ENCODE measurements at places on chromosomes 13 and 19. TPM values are rescaled to one million over a fixed set of nuclear protein-coding genes. Genes with fewer than 3 reads are reported as not detected.
A peak's percentile ranks its signal among the peaks of the same experiment; 100 is the strongest.

GRCh38 chr19:38917921-38918491 lies 6.0 kb upstream of the CCER2 start:
- DNase-seq, result peak; percentile 36

DNA sequence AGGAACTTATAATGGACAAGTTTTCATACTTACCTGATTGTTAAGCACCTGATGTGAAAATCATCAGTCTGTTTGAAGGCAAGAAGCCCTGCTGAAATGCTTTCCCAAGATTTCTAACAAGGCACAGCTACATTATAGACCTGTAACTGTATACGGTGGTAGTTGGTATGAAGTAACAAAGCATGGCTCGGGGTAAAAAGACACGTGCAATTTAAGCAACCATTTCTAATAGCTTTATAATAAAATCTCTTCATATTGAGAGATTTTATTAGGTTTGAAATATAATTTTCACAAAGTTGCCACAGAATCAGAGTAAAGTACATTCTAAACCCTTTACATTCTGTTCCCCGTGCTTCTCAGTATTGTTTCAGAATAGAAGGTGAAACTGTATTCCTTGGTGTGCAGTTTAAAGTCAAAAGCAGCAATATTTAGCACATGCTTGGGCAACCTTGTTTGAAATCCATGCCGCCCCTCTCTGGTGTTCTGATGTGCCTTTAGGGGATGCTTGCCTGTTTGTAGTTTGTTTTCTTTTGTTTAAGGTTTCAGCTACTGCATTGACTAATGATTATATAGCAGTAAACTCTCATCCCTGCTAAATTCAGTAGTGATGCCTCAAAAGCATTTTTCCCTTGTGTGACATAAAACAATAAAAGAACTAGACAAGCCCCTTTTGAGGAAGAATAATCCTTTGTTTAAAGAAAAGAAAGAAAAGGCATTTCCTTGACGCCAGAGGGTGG lies 125.2 kb upstream of the OBI1 start:
- DNase-seq, result no peak

DNA sequence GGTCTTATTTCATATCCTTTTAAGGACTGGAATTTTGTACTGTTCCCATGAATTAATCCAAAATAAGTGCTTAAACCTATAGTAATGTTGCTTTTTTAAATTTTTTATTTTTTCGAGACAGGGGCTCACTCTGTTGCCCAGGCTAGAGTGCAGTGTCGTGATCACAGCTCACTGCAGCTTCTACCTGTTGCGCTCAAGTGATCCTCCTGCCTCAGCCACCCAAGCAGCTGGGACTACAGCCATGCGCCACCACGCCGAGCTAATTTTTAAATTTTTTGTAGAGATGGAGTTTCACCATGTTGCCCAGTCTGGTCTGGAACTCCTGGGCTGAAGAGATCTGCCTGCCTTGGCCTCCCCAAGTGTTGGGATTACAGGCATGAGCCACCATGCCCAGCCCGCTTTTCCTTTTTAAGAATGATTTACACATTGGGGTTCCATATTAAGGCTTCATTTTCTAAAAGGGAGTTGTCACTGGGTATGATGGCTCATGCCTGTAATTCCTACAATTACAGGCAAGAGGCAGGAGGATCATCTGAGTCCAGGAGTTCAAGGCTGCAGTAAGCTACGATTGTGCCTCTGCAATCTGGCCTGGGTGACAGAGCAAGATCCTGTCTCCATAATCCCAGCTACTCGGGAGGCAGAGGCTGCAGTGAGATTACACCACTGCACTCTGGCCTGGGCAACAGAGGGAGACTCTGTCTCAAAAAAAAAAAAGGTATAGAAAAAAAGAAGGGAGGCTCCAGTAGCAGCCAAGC lies 28.3 kb upstream of the AKT2 start:
- no peak for DNase-seq

GRCh38 chr13:77828799-77829198 lies 89.8 kb downstream of the EDNRB start:
- no peak for DNase-seq

DNA sequence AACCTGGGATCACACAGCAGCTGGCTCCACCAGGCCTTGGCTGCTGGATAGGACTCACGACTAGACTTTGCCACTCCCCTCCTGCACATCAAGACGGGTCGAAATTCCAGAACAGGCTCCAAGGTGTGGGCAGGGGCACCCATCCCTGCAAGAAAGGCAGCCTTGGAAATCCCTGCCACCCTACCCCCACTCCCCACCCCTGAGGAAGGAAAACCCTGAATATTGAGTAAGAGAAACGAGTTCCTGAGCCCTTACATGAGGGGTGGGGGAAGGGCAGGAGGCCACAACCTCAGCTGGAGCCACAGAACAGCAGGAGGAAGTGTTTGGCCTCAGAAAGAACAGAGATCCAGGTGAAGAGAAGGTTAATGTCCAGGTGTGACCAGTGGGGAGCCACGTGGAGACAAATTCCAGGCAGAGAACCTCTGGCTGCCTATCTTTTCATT lies 20.1 kb downstream of the DEDD2 start:
- DNase-seq, result peak; percentile 68

The SPRYD7 gene
- polyA plus RNA-seq, result 7.4 TPM

DNA sequence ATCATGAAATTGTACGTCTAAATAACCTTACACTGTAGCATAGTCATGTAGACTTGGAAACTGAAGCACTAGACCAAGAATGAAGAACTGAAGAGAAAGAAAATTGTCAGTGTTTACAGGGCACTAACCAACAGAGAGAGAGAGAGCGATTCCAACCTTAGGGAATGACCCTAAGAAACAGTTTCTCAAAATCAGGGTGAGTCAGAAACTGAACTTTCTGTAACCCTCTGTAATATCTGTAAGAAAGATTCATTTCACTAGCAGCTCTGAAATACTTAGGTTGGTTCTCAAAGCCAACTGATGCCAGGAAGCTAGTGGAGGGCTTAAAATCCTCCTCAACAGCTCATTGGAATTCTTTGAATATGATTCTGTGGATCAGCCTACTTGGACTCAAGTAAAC lies 936.9 kb downstream of the EFNB2 start:
- DNase-seq, result no peak

GRCh38 chr19:33152176-33152575 lies 20.3 kb downstream of the WDR88 start:
- DNase-seq, result no peak

The CRLF1 gene
- 19.7 TPM for polyA plus RNA-seq

The CALR3 gene
- polyA plus RNA-seq, result 0.42 TPM

The KLK1 gene
- polyA plus RNA-seq, result 3.0 TPM

- DNase-seq, result no peak
Observed at GRCh38 chr13:29573190-29573589, 22.3 kb downstream of the SLC7A1 start.

DNA sequence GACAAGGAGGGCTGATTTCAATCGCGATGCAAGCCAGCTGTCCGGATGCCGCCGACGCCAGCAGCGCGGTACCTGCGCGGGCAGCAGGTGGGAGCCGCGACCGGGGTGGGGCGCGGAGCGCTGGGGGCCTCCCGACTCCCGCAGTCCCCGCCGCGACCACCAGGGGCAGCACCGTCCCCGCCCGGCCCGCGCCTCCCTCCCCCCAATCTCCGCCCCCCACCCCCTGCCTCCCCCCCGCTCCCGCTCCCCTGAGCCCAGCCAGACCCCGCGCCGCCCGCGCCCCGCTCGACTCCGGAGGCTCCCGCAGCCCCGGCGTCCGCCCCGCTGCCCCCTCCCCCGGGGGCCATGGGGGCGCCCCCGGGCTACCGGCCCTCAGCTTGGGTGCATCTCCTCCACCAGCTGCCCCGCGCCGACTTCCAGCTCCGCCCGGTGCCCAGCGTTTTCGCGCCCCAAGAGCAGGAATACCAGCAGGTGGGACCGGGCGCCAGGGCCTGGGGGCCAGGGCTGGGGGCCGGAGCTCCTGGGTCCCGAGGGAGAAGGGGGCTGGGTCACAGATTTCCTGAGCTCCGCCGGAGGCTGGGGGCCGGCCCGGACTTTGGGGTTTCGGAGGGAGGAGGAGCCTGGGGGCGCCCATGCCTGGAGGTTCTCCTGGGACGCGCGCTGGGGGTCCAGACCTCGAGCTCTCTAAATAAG lies at the start of gene TTYH1:
TSS of gene TTYH1 (plus strand) at position 257 of the 693 bp plus-strand sequence. CDS start at position 346, 89 bp downstream.
- peak; percentile 66 for DNase-seq

GRCh38 chr19:52188822-52189734 lies 774 bp upstream of the PPP2R1A start:
- peak; percentile 66 for DNase-seq

DNA sequence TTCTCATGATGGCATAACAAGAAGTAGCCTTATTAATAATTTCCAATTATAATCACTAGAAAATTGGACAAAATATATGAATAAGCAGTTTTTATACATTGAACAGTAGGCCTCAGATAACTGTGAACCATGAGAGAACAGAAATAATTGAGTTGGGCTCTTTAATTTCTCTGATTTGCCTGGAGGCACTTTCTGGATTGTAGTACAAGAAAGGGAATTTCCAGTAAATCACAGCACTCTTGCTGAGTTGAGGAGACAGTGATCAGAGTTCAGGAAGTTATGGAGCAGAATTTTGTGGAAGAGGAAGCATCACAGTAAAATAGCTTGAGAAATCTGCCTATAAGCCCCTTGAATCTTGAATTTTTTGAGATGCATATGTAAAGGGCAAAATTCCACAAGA lies 216.2 kb downstream of the MAB21L1 start:
- DNase-seq, result no peak

The MAST1 gene
- polyA plus RNA-seq, result 8.9 TPM

The CAPN12 gene
- 19.1 TPM for polyA plus RNA-seq

DNA sequence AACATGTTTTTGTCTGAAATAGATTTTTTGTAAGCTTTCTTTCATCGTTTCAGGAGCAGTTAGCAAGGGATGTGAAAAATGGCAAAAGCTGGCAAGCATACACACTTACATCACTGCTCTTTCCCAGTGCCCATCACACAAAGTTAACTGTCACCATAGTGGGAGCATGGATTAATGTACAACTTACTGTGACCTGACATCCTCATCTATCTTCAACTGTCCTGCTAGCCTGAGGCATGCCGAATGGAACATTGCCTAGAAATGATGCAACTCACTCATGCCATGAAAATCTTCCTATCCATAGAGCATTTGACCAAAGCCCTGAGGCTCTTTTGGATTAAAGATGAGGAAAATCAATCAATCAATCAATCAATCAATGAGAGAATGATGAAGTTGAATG lies 491.7 kb upstream of the SLC10A2 start:
- DNase-seq, result no peak

GRCh38 chr19:58054901-58055874 lies 3.9 kb upstream of the ZNF135 start:
- peak; percentile 92 for DNase-seq

DNA sequence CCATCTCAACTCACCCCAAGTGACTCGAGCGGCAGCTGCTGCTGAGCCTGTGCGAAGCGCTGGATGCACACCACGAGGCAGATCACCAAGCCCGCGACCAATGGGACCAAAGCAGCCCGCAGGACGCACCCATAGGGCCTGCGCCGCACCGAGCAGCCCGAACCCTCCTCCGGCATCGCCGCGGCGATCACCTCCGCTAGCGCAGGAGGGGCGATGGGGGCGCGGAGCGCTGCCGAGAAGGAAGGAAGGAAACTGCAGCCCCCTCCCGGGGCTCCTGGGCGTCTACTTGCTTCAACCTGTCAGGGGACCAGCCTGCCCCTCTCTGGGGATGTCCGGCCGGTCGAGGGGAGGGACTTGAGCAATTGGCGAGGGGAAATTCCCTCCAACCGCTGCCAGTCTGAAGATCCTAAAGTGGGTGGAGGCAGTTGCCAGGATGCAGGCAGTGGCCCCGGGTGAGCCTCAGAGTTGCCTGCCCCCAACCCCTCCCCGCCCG lies at the start of gene CD70:
TSS of gene CD70 (minus strand) at position 324 of the 493 bp plus-strand sequence. CDS start at position 176, 148 bp downstream.
- DNase-seq, result peak; percentile 85

GRCh38 chr13:25752957-25753551 lies 298.8 kb downstream of the SHISA2 start:
- no peak for DNase-seq

- peak; percentile 100 for DNase-seq
Observed at GRCh38 chr19:45641274-45642105, 2.3 kb upstream of the EML2 start.

The SYNGR4 gene
- not detected for polyA plus RNA-seq

DNA sequence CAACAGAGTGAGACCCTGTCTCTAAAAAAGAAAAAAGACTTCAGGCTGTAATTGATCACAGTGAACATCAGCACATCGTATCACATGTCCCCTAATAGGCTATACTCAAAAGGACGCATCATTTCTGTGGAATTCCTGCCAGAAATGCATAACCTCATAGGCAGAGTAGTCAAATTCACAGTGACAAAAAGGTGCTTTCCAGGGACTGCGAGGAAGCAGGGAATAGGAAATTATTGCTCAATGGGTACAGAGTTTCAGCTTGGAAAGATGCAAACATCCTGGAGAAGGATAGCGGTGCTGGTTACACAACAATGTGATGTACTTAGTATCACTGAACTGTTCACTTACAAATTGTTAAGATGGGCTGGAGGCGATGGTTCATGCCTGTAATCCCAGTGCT lies 41.1 kb upstream of the MRI1 start:
- no peak for DNase-seq

The CEACAM3 gene
- not detected for polyA plus RNA-seq

DNA sequence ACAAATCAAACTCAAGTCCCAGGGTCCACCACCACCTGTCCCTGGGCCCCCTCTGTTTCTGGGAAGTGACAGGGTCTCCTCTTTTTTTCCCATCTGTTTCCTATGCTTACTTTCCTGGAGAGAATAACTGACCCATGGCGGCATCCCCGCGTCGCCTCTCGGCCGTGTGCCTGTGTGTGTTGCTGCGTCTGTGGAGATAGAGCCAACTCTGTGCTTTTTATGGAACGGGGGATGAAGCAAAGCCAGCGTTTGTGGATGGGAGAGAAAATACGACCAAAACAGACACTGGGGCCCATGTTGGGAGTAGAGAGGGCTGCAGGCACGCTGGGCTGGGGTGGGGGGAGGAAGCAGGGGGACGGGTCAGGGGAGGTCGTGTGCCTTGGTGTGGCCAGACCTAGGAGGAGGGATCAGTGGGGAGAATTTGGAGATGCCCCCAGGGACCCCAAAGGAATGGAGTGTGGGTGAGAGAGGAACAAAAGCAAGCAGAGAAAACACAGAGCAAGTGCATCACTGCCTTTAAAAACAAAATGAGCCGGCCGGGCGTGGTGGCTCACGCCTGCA lies 16.6 kb downstream of the PLK5 start:
- DNase-seq, result peak; percentile 48

- peak; percentile 58 for DNase-seq
Observed at GRCh38 chr13:93413972-93414717, 187.5 kb downstream of the GPC6 start.

DNA sequence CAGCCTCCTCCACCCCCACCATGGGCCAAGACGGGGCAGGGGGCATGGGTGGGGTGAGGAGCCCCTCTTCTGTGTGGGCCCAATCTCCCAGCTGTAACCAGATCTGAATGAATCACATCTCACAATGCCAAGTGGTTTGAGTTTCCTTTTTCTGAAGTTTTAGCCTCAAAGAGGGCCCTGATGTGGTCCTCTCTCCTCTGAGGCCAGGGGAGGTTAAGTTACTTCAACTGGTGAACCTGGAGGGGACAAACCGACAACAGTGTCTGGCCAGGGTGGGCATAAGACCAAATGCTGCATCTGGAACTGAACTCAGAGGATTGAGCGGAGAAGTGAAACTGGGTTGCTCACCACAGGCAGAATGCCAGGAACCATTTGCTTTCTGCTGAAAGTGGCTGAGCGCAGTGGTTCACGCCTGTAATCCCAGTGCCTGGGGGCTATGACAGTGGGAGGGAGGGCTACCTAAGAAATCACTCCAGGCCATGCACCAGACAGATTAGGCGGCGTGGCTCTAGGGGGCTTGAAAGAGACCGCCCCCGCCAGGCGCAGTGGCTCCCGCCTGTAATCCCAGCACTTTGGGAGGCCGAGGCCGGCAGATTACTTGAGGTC lies 15.4 kb upstream of the IRGC start:
- no peak for DNase-seq

All from GM23338 (cell line).